GM23248 (cell line): ENCODE measurements at places on chromosomes 4 and X. TPM values are rescaled to one million over a fixed set of nuclear protein-coding genes. Genes with fewer than 3 reads are reported as not detected.
A peak's percentile ranks its signal among the peaks of the same experiment; 100 is the strongest.

DNA sequence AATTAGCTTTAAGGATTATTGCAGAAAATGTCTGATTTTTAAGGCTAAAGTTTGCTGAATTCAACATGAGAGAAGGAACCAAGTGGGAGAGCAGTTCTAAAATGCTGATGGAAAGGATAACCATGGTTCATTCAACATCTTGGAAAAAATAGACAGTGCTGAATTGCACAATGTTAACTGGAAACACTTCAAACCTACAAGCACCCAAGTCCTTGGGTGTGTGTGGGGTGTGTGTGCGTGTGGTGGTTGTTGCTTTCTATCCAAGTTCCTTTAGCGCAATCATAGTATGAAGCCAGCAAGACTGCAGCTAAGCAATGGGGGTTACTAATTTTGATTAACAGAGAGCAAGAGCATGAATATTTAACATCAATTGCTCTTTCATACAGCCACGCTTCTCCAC lies 29.3 kb upstream of the SCOC start:
- peak; percentile 40 for DNase-seq

- no peak for DNase-seq
These were observed 166.1 kb downstream of the BCOR start for GRCh38 chrX:39931529-39932282.

DNA sequence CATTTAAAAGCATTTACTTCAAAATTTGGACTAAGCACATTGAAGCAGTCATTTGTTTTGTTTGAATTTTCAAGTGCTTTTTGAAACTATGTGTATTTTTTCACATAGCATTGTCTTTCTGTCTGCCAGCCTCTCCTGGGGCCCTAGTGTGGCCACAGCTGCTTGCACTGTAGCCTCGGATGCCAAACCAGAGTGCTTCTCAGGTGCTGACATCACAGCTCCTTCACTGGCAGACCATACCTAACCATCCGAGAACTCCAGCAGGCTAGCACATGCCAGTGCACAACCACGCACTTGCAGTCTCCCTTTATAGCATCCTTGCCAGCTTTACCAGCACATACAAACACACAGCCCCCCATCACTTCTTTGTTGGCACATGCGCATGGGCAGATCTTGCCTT lies 1019.7 kb downstream of the STPG2 start:
- DNase-seq = no peak

The FAM47A gene
- total RNA-seq = not detected in 2 replicates

GRCh38 chrX:45807572-45808425 lies 607.1 kb upstream of the DIPK2B start:
- DNase-seq = peak; percentile 72

- DNase-seq = peak; percentile 18
These were observed 44.2 kb upstream of the ADAM29 start for GRCh38 chr4:174873931-174874330.

The GPRIN3 gene
- total RNA-seq = not detected in 2 replicates

The XAGE1B gene
- total RNA-seq = not detected in 2 replicates

DNA sequence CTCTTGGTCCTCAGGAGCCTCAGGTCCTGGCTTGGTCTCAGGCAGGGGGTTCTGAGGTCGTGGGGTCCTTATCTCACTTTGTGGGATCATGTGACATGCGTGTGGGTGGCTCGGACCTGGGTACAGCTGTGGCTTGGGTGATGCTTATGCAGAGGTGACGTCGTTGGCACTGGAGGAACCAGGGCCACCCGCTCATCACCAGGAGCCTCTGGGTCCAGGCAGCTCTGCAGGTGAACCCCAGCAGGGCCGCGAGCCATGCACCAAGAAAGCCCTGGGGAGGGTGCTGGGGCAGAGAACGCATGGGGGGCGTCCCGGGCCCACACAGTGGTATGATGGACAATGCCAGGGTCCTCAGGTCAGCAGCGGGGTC lies 8.7 kb downstream of the ATP5ME start:
- no peak for DNase-seq

GRCh38 chr4:176319151-176319703 lies 539 bp upstream of the SPCS3 start:
- DNase-seq = no peak

- no peak for DNase-seq
These were observed 227.4 kb downstream of the MAPK10 start for GRCh38 chr4:86132468-86132867.

DNA sequence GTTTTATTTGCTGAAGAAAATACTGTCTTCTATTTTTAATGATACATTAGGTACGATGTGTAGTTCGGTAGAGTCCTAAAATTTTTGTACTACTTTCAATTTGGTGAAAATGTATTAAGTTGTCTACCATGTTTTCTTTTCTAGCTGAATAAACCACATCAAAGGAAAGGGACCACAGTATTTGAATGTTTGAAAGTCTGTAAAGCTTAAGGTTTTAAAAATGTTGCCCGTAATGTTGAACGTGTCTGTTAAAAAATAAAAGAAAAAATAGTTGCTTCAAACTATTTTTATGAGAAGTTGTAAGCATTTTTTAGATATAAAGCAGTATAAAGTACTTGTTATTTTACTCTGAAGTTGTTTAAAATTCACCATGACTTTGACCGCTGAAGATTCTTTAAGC lies 3.2 kb downstream of the CDKN2AIP start:
- no peak for DNase-seq

DNA sequence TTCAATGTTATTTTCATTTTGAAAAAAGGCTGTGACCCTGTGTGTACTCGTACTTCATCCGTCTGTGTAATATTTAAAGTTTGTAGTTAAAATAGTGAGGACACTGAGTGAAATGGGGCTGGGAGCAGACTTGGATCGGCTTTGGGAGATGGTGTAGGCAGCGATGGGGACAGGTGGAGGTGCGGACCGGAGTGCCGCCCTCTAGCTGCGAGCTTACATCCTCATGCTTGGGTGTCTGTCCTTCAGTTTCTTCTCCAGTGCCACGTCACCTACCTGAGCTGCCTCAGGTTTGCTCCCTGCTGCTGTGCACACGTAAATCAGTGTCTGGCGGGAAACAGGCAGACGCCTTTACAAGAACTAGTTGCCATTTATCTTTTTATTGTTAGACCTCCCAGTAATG lies 146.1 kb downstream of the GPR143 start:
- no peak for DNase-seq

The RTL5 gene
- total RNA-seq = 1.0 and 1.8 TPM in 2 replicates

DNA sequence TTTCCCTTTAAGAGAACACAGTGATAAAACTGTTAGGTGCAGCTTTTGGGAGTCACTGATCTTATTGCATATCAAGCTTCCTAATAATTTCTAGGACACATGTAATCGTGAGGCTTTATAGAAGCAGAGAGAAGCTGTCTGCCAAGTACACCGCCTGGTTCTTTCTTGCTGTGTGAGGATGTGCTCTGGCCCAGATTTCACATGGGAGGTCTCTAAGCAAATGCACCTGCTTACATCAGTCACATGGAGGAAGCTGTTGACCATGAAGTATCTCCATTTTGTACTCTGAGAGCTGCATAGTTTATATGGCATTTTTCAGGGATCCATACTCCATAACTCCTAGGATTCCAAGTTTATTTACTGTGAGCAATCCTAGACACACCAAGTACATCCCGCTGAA lies 37.1 kb downstream of the RGS12 start:
- no peak for DNase-seq

DNA sequence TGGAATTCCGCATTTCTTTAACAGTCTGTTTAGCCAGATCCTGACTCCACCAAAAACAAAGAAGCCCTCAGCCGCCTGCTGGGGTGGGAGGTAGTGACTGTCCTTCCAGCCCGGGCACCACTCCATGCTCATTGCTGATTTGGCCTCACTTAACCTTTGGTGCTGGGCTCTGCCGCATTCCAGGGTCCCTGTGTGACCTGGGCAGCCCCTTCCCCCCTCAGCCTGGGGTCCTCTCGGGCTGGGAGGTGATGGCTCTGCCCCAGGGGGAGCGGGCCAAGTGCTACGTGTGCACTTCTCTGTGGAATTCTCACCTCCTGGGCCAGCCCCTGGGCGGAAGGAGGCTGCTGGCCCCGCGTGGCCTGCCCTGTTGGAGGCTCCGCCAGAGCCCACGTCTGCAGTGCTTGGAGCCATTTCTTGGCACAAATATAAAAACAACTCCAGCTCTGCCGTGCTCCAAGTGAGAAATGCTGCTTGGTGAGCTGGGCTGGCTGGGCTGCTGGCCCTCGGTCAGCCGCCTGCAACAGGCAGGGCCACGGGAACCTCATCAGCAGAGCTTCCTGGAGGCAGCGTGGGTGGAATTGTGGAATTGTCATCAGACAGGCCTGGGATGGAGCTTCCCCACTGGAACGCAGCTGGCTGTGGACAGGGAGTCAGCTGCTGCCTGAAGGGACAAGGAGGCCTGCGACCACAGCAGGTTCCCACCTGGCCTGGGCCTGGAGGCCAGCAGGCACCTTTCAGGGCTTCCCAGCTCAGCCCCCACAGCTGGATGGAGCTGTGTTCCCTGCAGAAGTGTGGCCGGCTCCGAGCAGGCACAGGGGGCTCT lies 66.0 kb downstream of the TRMT44 start:
- DNase-seq = peak; percentile 96

DNA sequence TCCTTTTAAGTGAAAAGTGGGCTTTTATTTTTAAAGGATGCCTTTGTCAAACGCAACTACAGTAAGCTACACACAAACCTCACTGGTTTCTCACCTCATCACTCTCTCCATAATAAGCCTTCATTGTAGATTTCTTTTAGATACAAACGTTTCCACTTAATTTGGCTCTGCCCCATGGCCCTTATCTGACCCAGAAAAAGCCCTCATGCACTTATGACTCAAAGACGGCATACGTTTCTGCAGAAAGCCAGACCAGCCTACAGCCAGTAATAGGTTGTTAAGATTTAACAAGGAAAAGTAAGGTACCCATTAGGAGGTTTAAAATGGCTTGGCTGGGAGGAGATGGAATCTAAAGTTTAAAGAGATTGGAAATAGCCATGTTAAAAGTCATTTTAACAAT lies 914.6 kb upstream of the INTU start:
- DNase-seq = no peak

DNA sequence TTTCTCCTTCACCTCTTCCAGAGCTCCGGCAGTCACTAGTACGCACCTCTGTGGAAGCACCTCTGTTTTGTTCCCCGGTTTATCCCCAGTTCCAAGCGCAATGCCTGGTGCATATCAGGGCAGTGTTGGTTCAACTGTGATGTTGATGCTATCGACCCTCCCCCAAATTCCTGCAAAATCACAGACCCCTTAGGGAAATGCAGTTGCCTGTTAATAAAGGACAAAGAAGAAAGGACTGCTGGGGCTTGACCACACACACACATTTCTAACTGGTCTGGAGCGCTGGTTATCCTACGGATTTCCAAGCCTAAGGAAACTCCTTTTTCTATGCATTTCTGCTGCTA lies 530 bp upstream of the NMU start:
- DNase-seq = no peak

The SLC49A3 gene
- total RNA-seq = 9.1 and 12.5 TPM in 2 replicates

GRCh38 chr4:174663216-174663615 lies 140.9 kb upstream of the HPGD start:
- DNase-seq = peak; percentile 53

- DNase-seq = no peak
These were observed 62.7 kb downstream of the SH3RF1 start for GRCh38 chr4:169208090-169208455.

The SYNPO2 gene
- total RNA-seq = 4.3 and 5.0 TPM in 2 replicates

- no peak for DNase-seq
These were observed 18.6 kb downstream of the MAP3K15 start for GRCh38 chrX:19496711-19497110.

- DNase-seq = peak; percentile 83
These were observed 33.7 kb downstream of the AMMECR1 start for GRCh38 chrX:110284159-110284558.

The LGI2 gene
- not detected in 2 replicates for total RNA-seq

DNA sequence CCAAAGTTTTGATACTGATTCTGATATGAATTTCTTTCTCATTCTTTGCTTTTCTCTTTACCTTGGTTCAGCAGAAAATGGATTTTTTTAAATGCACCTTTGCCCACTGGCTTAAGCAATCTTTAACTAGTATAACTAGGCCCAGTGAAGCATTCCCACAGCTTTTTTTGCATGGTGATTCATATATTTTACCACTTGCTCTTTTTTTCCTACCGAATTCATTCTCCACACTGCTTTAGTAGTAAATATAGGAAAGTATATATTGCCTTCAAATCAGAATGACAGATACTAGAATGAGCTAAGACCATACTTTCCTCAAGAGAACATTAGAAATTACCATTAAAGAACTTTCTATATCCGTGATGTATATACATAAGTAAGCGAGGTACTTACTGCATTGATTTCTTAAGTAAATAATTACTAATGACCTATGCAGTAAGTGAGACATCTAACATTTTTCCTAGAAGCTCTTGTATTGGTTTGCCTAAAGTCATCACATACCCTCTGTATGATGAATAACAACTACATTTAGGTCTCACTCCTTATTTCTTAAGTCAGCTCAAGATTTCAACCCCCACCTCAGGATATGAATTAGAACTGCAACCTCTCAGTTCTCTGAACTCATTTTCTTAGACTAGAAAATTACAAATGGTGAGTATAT lies 44.2 kb downstream of the SLC4A4 start:
- no peak for DNase-seq

GRCh38 chr4:107747748-107748486 lies 27.9 kb upstream of the PAPSS1 start:
- DNase-seq = no peak

- no peak for DNase-seq
These were observed 5.4 kb upstream of the NUDT9 start for GRCh38 chr4:87416965-87417364.

DNA sequence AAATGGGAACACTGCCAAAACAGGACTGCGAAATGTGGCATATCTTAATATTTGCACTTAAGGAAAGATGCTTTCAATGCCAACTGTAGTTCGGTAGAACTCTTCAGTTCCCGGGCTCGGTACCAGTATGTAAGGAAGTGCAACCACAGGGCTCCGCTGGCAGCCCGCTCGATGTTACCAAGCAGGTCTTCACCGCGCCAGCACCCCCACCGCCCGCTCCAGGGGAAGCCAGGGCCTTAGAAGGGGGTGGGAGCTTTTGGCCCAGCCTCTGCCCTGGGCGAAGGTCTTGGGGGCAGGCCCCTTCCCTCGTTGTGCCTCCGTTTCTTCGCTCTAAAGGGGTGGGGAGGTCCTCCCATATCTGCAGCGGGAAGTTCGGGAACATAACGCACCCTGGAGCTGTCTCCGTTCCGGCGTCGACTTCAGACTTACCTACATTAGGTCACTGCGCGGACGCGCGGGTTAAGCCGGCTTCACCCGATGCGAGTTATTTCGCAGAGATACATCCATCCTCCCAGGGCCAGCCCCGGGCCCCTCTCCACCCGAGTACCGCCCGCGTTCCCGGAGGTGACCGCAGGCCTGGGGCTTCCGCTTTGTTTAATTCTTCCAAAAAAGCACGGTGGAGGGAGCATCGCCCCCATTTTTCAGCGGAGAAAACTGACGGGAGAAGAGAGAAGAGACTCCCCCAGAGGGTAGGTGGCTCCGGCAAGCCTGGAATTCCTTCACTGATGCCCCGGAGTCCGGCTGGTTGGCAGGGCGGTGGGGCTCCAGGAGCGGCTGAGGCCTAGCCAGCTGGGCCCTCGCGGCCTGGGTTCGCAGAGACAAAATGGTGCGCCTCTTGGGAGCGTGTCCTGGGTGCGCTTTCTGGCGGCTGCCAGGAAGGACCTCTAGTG lies 1.0 kb upstream of the HMX1 start:
- DNase-seq = no peak

- no peak for DNase-seq
These were observed 58.8 kb upstream of the FAAH2 start for GRCh38 chrX:57227691-57228090.
